Psoas muscle (tissue), 8 donors: ENCODE measurements at places on chromosomes 5 and 9.

DNA sequence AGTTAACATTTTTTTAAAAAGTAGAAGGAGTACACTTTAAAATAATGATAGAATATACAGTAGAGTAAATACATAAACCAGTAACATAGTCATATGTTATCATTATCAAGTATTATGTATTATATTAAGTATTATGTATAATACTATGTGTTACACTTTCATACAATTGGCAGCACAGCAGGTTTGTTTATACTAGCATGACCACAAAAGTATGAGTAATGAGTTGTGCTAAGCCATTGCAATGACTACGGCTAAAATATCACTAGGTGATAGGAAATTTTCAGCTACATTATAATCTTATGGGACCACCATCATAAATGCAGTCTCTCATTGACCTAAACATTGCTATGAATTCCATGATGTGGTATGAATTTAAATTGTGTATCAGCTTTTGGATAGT lies 506.0 kb downstream of the HTR1A start:
- no peak overlapping the region for H3K27ac ChIP-seq
- H3K27me3 ChIP-seq, result no peaks in the 10 kb centered on the region
- no peaks in the 10 kb centered on the region for H3K4me1 ChIP-seq
- H3K36me3 ChIP-seq, result no peaks in the 10 kb centered on the region

DNA sequence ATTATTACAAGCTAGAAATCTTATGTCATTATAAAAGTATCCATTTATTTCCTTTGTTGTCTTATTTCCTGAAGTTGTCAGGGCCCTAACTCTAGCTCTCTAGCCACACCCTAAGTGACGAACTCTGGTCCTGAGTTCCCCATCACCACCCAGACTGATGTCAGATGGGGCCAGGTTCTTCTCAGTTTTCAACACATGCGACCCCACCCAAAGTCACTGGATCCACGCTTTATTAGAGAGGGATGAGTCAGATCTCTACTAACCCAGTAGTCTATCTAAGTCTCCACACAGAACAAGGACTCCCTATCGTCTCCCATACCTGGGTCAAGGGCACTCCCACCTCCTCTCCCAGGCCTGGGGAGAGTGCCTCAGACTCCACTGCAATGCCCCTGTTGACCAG lies 6.8 kb upstream of the FEM1C start:
- H3K4me1 ChIP-seq, result no peaks in the 10 kb centered on the region
- no peak for DNase-seq
- H3K4me3 ChIP-seq, result no peak overlapping the region

GRCh38 chr5:136309932-136310598 lies 55.3 kb downstream of the TRPC7 start:
- no peak overlapping the region for H3K27ac ChIP-seq
- no peak for DNase-seq
- peaks cover 2% of the 10 kb centered on the region for H3K27me3 ChIP-seq

GRCh38 chr5:124706729-124707361 lies 39.6 kb downstream of the ZNF608 start:
- H3K27ac ChIP-seq, result no peak overlapping the region
- H3K4me3 ChIP-seq, result no peak overlapping the region
- H3K36me3 ChIP-seq, result no peaks in the 10 kb centered on the region
- no peaks in the 10 kb centered on the region for H3K27me3 ChIP-seq

GRCh38 chr9:37302277-37302676 lies 120.2 kb upstream of the GRHPR start:
- H3K27me3 ChIP-seq, result no peaks in the 10 kb centered on the region
- H3K36me3 ChIP-seq, result peaks cover 2% of the 10 kb centered on the region
- no peak overlapping the region for H3K4me3 ChIP-seq
- peaks cover 4% of the 10 kb centered on the region for H3K4me1 ChIP-seq

DNA sequence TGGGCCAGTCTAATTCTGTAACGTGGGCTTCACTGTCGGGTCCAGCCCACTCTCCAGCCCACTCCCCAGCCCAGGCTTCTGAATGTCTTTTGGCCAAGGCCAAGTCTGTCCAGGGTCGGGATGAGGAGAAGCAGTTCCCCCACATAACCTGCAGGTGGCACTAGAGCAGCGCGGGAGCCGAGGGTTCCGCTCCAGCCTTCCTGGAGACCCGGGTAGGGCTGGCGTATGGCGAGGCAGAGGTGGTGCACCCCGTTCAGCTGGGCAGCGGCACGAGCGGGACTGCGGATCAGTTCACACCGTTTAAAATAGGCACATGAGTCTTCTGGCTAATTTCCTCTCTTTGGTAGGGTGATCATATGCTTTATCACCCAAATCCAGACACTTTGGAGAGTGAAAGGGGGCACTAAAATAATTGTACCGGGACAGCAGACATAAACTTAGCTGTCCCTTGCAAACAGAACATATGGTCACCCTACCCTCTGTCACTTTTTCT lies 185.9 kb downstream of the MSX2 start:
- H3K27ac ChIP-seq, result no peak overlapping the region
- peak; percentile 71 for DNase-seq
- H3K4me1 ChIP-seq, result no peaks in the 10 kb centered on the region
- H3K27me3 ChIP-seq, result no peaks in the 10 kb centered on the region
- no peaks in the 10 kb centered on the region for H3K36me3 ChIP-seq
